ENCODE measurements at places on chromosomes 7 and 10.

GRCh38 chr7:66669088-66669487 lies 40.4 kb downstream of the KCTD7 start:
- DNase-seq = peak; percentile 65

GRCh38 chr7:11175371-11175770 lies 201.7 kb downstream of the PHF14 start:
- no peak for DNase-seq

DNA sequence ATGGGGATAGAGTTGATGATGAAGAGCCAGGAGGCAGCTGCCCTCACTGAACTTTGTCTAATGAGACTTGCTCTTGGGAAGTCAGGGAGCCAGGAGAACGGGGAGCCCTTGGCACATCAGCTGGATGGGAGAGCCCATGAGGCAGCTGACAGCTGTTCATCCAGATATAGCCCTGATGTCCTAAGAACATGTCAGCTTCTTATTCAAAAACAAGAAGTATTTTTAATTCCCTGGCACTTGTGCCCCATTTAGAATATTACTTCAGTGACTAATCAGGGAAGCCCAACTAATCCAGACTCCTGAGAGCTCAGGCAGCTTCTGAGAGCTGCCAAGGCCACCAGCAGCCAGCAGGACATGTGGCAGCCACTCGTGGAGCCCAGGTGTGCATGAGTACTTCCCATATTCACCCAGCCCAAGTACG lies 363.4 kb downstream of the GRID1 start:
- DNase-seq = no peak

- no peak for DNase-seq
Observed at GRCh38 chr10:111990734-111991133, 192.8 kb downstream of the GPAM start.

DNA sequence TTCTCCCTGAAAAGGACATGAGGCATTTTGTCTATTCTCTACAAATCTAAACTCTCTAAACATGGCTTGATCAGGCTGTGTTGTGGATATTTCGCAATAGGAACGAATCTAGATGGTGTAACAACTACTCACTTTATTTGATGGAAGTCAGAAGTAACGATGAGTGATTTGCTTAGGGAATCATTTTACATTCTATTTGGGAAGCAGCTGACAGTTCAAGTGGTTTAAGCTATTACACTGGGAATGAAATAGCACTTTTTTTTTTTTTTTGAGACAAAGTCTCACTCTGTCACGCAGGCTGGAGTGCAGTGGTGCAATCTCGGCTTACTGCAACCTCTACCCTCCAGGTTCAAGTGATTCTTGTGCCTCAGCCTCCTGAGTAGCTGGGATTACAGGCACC lies 44.1 kb downstream of the NPY start:
- no peak for DNase-seq

DNA sequence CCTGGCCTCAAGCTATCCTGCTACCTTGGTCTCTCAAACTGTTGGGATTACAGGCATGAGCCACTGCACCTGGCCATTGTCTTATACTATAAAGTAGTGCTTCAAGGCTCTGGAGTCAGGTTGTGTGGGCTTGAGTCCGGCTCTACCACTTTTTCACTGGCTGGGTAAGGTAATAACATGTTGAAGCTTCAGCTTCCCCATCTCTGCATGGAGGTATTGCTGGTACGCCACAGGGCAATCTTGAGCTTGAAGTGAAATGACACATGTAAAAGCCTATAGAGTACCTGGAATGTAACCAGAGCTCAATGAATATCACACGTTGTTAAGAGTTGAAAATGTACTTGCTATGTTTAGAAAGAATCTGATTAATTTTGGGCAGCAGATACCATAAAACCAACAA lies 120.8 kb downstream of the POU6F2 start:
- DNase-seq = no peak

DNA sequence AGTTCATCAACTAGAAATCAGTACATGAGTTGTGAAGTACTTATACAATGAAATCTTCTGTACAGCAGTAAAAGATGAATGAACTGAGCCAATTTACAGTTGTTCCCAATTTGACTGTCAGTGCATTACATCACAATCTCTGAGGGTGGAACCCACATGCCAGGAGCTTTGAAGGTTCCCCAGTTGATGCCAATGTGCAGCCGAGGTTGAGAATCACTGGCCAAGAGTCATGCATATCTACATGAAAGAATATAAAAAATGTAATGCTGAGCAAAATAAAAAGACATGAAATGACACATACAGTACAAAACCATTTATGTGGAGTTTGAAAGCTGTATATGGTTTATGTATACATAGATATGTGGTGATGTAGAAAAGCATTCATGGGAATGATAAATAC lies 22.1 kb upstream of the CCNJ start:
- DNase-seq = no peak

DNA sequence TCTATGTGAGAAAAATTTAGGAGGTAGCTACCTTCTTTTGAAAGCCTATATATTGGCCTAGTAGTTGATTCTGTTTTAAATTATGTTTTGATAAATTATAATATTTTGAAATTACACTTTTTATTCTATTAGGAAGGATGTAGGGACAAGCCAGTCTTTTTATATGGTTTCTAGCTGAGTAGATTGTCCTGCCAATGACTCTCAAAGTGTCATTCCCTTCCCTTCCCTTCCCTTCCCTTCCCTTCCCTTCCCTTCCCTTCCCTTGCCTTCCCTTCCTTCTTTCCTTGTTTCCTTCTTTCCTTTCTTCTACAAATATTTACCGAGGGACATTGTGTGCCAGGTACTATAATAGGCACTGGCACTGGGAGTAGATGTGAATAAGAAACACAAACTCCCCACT lies 99.7 kb upstream of the HDAC9 start:
- no peak for DNase-seq
